ENCODE measurements at places on chromosomes 2 and 18. TPM values are rescaled to one million over a fixed set of nuclear protein-coding genes. Genes with fewer than 3 reads are reported as not detected.
A peak's percentile ranks its signal among the peaks of the same experiment; 100 is the strongest.

DNA sequence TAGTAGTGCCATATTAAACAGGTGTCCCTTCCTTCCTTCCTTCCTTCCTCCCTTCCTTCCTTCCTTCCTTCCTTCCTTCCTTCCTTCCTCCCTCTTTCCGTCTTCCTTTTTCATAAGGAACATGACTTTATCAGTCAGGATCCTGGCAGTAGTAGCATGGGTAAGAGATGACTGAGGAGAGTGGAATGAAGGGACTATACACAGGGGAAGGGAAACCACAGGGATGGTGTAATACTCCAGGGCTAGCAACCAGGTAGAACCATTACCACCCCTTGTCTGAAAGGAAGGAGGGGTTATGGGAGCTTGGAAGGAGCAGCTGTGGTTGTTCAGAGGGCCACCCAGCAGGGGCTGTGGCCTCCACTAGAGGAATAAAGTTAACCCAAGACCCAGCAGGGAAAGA lies 23.2 kb upstream of the KDM3A start:
- peaks cover 26% of the 10 kb centered on the region for H3K4me1 ChIP-seq
- H3K4me3 ChIP-seq, result no peak overlapping the region
- no peaks in the 10 kb centered on the region for H3K36me3 ChIP-seq
- no peak for DNase-seq
- H3K27me3 ChIP-seq, result peaks cover 18% of the 10 kb centered on the region

DNA sequence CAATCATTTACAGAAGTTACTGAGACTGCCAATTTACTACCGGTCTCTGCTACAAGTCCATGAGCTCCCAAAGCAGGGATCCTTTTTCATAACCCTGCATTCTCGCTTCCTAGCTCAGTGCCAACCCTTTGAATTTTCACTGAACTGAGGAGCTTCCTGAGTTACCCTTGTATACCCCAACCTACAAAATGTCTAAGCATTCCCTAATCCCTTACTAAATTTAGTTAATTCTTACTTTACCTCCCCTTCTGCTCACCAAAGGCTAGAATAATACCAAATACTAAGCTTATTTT lies 9.6 kb downstream of the MAT2A start:
- H3K4me3 ChIP-seq, result no peak overlapping the region
- peaks cover 9% of the 10 kb centered on the region for H3K4me1 ChIP-seq
- no peak for DNase-seq
- H3K27ac ChIP-seq, result no peak overlapping the region
- H3K27me3 ChIP-seq, result no peaks in the 10 kb centered on the region

- H3K36me3 ChIP-seq, result peaks cover 23% of the 10 kb centered on the region
- H3K27ac ChIP-seq, result no peak overlapping the region
- H3K4me3 ChIP-seq, result no peak overlapping the region
- peaks cover 36% of the 10 kb centered on the region for H3K4me1 ChIP-seq
- DNase-seq, result no peak
These were observed 6.4 kb upstream of the D2HGDH start for GRCh38 chr2:241728000-241728399.

- H3K4me1 ChIP-seq, result no peaks in the 10 kb centered on the region
- no peaks in the 10 kb centered on the region for H3K27me3 ChIP-seq
- no peak for DNase-seq
- H3K4me3 ChIP-seq, result no peak overlapping the region
These were observed 138.2 kb downstream of the UBR3 start for GRCh38 chr2:169965495-169965894.

GRCh38 chr2:189751080-189751658 lies 11.4 kb downstream of the OSGEPL1 start:
- no peak for DNase-seq
- no peaks in the 10 kb centered on the region for H3K27me3 ChIP-seq
- H3K27ac ChIP-seq, result no peak overlapping the region

DNA sequence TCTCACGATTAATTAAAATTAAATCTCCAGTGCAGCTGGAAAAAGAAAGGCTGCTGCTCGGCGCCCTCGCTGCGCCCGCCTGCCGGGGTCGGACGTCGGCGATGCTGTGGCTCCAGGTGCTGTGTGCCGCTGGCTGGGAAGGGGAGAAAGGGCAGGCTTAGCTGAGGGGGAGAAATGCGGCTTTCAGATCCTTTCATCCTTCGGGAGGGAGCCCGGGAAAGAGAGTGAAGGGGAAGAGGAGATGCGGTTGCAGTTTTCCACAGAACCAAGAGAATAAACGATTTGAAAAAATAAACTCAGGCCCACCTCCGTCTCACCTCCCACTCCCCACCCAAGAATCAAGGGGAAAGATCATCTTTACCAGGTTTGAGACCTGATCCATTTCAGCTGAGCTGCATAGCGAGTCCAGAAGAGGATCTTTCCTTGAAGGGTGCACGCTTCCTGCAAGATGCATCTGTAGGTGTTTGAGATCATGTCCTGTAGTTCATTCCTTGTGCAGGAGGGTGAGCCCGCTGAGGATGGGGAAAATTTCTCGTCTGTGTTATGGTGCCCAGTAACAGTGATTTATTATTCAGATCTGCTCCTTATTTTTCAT lies 495 bp downstream of the TMEM169 start:
- H3K36me3 ChIP-seq, result peaks cover 2% of the 10 kb centered on the region
- peaks cover 51% of the 10 kb centered on the region for H3K4me1 ChIP-seq
- no peaks in the 10 kb centered on the region for H3K27me3 ChIP-seq

DNA sequence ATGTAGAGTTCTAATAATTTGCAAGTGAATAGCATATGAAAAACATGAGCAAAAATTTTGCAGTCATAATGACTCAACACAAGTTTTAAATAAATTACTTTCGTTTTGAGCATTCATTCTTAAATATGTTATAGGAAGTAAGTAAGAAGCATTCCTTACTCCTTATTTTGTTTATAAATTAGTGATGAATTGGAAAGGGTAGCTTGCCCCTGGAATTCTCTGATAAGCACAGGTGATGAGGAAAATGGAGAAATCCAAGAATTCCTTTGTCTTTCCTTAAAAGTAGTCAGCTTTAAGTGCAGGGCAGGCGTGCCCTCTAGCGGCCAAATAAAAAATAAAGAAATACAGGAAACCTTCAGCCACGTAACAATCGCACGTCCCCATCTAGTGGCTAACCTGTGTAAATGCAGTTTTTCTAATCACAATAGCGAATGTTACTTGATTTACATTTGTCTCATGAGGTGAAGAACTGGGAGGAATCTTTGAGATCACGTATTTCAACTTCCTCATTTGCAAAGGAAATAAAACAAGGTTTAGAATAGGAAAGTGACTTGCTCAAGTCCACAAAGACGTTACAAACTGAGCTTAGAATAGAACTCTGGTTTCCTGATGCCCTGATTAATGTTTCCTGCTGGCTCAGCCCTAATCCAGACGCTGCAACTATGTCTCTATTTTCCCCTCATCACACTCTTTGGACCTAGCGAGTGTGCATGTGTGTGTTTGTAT lies 47.2 kb upstream of the ZNG1B start:
- peaks cover 18% of the 10 kb centered on the region for H3K4me1 ChIP-seq
- peaks cover 4% of the 10 kb centered on the region for H3K27me3 ChIP-seq
- DNase-seq, result peak; percentile 33

- H3K27me3 ChIP-seq, result peaks cover 6% of the 10 kb centered on the region
- H3K36me3 ChIP-seq, result no peaks in the 10 kb centered on the region
- no peak for DNase-seq
These were observed at the start of gene IL1R2 for GRCh38 chr2:101991721-101992145. TSS of gene IL1R2 (plus strand) at chr2:101991960. CDS start at chr2:102008576, 16,616 bp downstream.

DNA sequence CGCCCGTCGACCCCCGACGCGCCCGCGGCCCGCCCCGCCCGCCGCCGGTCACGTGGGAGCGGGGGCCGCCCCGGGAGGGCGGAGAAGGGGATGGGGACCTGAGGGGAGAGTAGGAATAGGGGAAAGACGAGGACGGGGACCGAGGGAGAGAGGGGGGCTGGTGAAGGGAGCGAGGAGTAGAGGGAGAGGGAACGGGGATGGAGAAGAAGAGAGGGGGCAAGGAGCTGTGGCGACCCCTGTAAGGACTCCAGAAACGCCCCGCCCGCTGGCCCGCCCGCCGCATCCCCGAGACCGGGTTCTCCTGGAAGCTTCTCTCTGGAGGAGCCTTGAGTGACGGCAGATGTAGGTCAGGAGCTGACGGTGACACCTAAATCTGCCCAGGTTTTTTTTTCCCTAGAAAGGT lies 615 bp downstream of the ADNP2 start:
- peak overlapping the region; percentile 67 for H3K27ac ChIP-seq
- no peaks in the 10 kb centered on the region for H3K27me3 ChIP-seq
- no peaks in the 10 kb centered on the region for H3K36me3 ChIP-seq
- H3K4me3 ChIP-seq, result peak overlapping the region; percentile 84
- H3K4me1 ChIP-seq, result peaks cover 49% of the 10 kb centered on the region

GRCh38 chr2:234211797-234212196 lies 161.3 kb downstream of the SPP2 start:
- H3K27ac ChIP-seq, result no peak overlapping the region
- no peaks in the 10 kb centered on the region for H3K36me3 ChIP-seq
- peaks cover 31% of the 10 kb centered on the region for H3K27me3 ChIP-seq
- no peak for DNase-seq

Gene ELOA2
- not detected for total RNA-seq

Gene EHD3
- 40.3 TPM for total RNA-seq

Gene C1GALT1C1L
- not detected for total RNA-seq

Gene EPB41L3
- total RNA-seq, result 0.73 TPM

Gene HSBP1L1
- total RNA-seq, result 0.98 TPM

Gene VAPA
- 124 TPM for total RNA-seq

Gene ATRAID
- total RNA-seq, result 77.2 TPM

Gene TGFA
- total RNA-seq, result 0.31 TPM

Gene UGT1A5
- not detected for total RNA-seq

All from activated B cell treated with CpG ODN at 0.5 μM for 24 hours (primary cell).